Kidney (tissue), 22 donors: ENCODE measurements at places on chromosomes 5 and 9. TPM values are rescaled to one million over a fixed set of nuclear protein-coding genes. Genes with fewer than 3 reads are reported as not detected.

DNA sequence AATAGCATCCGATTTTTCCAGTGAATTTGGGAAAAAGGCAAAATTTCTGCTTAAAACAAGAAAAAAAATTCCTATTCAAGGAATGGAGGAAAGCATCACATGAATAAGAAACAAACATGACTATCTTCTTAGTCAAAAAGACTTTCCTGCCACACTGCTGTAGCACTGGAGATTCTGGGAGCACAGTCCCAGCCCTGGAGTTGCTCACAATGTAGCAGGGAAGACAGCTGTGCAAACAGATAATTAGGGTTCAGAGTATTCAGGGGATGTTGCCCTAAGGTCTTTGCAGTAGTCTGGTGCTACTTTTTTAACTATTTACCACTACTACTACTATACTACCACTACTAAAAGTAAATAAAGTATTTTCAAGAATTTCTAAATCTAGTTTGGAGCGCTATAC lies 86.5 kb downstream of the BNC2 start:
- H3K27ac ChIP-seq: no peak overlapping the region
- no peaks in the 10 kb centered on the region for H3K36me3 ChIP-seq
- H3K27me3 ChIP-seq: no peaks in the 10 kb centered on the region
- no peak for DNase-seq

GRCh38 chr5:120805131-120805530 lies 341.0 kb downstream of the PRR16 start:
- no peak overlapping the region for H3K4me3 ChIP-seq
- H3K4me1 ChIP-seq: no peaks in the 10 kb centered on the region
- no peaks in the 10 kb centered on the region for H3K36me3 ChIP-seq

DNA sequence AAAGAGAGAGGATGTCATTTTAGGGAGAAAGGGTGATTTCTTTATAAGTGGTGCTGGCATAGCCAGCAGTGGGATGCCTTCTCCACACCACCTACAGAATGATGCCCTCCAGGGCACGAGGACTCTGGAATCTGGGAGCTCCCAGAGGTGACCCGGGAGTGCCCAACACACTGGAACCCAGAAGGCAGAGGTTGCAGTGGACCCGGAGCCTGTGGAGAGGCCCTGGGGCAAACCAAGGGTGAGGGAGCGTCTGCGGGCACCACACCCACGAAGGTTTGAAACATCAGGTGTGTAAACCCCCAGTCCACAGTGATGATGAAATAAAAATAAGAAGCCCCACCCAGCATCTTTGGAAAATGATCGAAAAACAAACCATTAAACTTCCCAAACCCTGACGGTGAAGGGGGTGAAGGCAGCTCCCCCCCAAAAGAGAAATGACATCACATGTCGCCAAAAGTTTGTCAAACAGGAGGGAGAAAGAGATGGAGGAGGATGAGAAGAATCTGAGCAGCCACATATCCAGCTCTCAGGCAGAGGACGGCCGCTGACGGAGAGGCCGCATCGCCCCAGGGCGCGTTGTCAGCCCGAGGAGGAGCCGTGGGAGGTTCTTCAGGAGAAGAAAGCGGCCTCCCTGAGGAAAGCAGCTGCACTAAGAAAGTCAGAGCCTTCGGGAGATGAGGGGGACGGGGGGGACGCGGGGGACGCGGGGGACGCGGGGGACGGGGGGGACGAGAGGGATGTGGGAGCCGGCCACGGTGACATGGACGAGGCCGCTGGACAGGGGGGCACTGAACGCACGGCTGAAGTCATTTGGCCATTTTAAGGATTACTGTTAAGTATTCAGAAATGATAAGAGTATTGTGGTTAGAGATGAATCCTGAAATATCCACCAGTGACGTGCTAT lies 43.1 kb upstream of the NSMF start:
- H3K36me3 ChIP-seq: no peaks in the 10 kb centered on the region
- no peaks in the 10 kb centered on the region for H3K4me1 ChIP-seq
- DNase-seq: peak; percentile 22
- no peak overlapping the region for H3K4me3 ChIP-seq
- no peak overlapping the region for H3K27ac ChIP-seq
- no peaks in the 10 kb centered on the region for H3K27me3 ChIP-seq

PCDHA5 gene
- total RNA-seq: 0.91 TPM

RGMB gene
- 12.2 TPM for total RNA-seq

DYNC2I2 gene
- total RNA-seq: 76.6 TPM
